Kidney (tissue), 22 donors: ENCODE measurements at places on chromosomes 2 and 18. TPM values are rescaled to one million over a fixed set of nuclear protein-coding genes. Genes with fewer than 3 reads are reported as not detected.

DNA sequence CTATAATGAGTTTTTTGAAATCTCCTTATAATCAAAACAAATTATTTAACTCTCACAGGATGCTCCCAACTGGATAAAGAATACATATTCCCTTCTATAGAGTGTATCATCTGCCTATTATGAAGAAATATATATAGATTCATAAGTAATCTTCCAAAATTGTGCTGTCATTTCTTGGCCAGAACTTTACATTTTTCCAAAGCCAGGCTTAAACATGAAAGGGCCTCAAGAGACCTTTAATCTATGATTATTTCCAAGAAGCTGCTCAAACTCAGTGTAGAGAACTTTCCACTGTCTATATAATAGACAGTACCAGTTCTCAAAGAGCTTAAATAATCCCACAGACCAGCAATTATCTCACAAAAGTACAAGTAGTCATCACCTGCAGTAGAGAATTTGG lies 211.0 kb downstream of the AKAIN1 start:
- no peak for DNase-seq

DNA sequence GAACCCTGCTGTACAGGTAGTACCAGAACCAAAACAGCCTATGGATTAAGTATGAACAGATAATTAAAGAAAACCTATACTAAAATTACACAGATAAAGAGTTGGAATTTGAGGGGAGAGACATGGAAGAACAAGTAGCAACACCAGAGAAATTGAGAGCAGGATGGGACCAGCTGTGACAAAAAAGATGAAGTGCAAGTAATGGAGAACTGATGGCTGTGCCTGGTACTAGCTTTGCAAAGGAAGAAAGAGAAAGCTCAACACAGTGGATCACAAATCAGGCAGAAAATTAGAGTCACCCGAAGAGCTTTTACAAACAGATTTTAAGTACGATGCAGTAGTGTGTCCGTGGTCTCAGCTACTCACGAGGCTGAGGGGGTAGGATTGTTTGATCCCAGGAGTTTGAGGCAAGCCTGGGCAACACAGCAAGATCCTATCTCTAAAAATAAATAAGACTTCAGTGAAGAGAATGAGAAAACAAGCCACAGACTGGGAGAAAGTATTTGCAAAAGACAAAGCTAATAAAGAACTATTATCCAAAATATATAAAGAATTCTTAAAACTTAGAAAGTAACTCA lies 46.5 kb downstream of the CUL3 start:
- no peak for DNase-seq

DNA sequence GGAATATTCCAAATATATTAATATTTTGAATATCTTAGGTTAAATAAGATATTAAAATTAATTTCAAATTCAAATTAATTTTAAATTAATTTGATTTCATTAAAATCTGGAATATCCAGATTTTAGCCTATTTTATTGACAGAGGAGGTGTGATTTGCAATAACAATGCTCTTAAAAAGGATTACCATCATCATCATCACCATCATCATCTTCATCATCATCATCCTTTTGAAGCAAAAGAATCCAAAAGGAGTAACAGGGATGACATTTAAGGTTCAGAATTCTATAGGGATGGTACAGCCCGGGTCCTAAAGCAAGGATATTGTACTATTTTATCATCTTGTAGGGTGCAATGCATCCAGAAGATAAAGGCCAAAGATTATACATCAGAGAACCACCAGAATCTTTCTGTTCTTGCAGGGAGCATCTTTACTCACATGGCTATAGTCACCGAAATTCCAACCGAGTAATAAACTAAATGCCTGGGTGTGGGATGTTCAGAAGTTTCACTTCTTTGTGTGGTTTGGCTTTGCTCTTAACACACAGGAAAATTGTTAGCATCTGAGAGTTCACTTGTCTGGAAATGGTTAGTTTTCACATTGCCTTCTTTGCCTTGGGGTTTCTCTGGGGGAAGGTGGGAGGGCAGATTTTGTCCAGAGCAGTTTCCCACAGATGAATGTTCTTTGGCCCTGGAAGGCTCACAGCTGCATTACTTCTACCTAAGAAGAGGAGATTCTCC lies 99.1 kb upstream of the ITGA6 start:
- DNase-seq: no peak

MYO5B gene
- 43.8 TPM for total RNA-seq

- no peak for DNase-seq
Measured at GRCh38 chr18:38367473-38367872, 801.9 kb upstream of the CELF4 start.

DNA sequence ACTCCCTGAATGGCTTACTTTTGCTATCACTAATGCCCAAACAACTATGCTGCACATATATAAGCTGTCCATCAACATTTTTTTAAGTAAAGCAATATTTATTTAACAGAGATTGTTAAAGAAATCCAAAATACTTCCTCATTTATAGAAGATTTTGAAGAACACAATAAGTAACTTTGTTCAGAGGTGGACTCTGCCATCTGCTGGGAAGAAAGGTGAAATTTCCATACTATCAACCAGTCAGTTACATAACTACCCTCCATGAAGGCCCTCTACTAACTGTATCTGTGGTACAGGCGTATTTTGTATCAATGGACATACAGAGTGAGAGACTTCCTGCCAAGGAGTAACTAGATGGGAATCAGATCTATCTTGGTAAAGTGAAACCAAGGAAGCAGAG lies 106.0 kb downstream of the DTNB start:
- DNase-seq: no peak

DNA sequence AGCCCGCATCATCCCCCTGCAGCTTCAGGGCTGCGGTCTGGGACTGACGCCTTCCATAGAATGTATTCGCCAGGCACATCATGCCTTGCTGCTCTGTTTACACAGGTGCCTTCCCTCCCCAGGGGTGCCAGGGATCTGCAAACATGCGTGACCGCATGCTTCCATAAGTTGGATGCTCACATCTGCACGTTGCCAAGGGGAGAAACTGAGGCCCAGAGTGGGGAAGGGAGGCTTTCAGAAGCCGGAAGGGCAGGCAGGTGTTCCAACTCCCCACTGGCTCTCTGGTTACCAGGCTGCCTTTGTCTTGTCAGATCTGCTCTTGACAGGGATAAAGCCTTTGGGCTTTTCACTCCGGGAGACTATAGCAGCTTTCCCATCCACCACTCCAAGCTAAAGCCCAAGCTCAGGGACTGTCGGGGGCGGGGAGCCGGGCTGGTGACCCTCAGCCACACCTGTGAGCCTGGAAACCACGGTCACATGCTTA lies 125.8 kb upstream of the TNP1 start:
- DNase-seq: peak; percentile 70

DNA sequence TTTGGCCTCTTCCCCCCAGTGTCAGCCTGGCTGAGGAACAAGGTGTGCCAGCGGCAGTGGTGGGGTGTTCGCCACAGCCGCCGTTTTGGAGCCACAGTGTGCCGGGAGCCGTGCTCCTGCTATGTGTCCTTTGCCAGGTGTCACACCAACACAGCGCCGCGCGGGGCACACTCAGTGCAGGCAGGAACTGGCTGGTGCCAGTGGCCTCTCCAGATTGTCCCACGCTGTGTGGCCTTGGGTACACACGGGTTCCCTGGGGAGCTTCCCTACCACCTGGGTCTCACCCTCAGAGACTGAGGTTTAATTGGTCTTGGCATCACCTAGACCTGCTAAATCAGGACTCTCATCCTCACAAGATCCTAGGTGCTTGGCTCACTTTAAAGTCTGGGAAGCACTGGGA lies 171.6 kb downstream of the LDLRAD4 start:
- DNase-seq: peak; percentile 72

- DNase-seq: no peak
Measured at GRCh38 chr2:157359628-157360027, 34.0 kb upstream of the ERMN start.

DNA sequence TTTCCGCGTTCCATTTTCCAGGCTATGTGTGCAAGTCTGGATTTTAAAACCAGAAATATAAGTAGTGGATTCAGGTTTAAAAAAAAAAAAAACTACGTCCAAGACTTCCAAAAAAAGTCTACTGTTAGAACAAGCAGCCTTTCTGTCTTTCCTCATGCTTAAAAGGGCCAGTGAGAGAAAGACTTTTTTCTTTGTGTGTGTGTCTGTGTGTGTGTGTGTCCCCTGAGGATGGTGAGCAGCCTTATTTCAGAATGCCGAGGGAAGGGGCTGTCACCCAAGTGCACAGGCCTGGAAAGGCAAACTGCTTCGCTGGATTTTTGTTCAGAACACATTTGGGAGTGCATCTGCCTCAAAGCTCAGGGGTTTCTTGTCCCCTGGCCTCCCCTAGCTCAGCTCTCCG lies 98.8 kb downstream of the ZBTB7C start:
- no peak for DNase-seq

DNA sequence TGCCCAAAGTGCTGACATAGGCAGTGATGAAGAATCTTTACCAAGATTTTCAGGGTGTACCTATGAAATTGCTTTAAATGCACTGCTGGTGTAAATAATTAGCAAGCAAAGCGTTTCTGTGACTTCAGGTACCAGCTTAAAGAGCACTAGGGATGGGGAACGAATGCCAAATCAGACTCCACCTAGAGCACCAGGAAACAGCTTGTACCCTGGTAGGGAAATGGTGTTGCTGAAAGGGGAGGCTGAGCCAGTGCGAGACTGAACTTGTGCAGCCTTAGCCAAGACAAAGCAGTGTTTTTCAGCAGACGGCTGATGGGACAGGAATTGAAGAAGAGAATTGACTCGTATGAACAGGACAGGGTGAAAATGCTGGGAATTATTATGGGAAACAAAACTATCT lies 65.6 kb downstream of the TWSG1 start:
- no peak for DNase-seq

TMEM182 gene
- 6.5 TPM for total RNA-seq

DNA sequence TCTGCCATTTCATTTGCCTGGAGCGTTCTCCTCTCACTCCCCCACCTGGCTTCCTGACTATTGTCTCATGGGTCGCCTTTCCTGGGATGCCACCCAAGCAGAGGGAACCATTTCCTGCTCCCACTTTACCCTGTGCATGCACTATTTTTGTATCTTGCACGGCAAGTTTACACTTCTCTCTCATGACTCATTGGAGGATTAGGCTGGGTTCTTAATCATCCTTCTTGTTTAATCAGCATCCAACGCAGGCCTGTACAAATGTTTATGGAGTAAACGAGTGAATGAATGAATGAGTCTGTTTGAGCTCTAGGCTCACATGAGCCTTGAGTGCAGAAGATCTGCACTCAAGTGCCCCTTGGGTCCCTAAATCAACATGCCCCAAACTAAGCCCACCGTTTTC lies 3.8 kb upstream of the ARHGAP25 start:
- DNase-seq: no peak

CYBRD1 gene
- total RNA-seq: 57.3 TPM

DNA sequence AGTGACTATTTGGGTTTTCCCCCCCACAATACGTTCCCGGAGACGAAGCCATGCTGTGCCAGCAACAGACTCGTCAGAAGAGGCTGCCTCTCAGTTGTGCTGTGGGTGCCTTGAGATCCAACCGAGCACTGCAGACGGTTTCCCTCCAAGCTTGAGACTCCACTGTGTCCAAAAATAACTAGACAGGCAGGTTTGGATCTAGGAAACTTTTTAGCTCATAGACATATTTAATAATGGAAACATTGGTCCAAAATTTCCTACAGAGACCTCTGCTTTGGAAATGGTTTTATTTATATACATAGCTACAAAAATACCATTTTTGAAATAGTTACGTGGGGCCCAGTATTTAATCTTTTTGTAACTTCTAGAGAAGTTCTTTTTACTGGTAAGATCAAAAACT lies 63.1 kb upstream of the SPATS2L start:
- no peak for DNase-seq

DNA sequence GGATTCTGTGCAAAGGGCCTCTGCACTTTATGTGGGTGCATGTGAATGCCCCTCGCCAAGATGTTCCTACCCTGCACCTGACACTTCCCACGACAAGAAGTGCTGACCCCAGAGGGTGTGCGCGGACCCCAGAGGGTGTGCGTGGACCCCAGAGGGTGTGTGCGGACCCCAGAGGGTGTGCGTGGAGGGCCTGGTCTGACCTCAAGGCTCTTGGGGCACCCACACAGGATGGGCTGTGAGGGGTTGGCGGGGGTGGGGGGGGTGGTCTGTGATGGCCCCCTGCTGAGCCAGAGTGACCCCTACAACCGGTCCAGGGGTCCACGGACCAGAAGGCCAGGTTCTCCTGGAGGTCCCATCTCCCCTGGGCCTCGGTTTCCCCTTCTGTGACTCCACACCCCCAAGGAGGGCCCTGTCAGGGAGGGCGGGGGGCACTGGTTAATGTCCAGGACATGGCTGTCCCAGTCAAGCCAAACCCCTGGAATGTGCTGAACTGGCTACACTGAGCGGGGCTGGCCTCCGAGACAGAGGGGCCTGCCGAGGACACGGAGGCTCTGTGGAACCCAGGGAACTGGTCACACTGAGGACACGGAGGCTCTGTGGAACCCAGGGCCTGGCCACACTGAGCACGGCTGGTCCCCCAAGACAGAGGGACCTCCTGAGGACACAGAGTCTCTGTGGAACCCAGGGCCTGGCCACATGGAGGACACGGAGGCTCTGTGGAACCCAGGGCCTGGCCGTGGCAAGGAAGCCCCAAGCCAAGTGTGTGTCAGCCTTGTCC lies 3.1 kb downstream of the NEU4 start:
- DNase-seq: no peak

NAT8 gene
- 94.4 TPM for total RNA-seq

DNA sequence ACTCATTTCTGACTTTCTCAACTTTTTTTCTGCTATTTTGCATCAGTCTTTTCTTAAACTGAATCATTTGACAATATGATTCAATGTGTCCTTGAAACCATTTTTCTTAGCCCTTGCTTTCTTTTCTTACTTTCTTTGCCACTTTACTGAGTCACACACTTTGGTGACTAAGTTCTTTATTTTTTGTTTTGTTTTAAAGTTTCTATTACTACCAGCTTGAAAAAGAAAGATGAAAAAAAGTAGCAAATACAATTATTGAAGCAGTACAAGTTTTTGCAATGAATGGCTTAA lies 116.5 kb downstream of the DOCK10 start:
- DNase-seq: no peak

GRCh38 chr2:57878866-57879210 lies 167.8 kb upstream of the VRK2 start:
- no peak for DNase-seq

- DNase-seq: no peak
Measured at GRCh38 chr2:130917006-130917688, 80.4 kb downstream of the ARHGEF4 start.

DNA sequence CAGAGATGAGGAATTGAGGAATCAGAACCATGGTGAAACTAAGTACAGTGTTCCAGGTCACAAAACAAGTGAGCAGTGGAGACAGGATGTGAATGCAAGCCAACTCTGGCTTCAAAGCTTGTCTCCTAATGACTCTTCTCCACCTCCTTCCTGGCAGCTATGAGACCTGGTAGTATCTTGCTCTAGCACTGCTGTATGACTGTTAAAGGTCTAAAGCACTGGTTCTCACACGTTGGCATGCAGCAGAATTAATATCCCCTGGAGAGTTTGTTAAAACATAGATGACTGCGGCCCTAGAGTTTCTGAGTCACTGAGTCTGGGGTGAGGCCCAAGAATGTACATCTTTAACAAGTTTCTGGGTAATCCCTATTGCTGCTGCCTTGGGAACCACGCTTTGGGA lies 63.3 kb downstream of the SUCLG1 start:
- DNase-seq: no peak

DSG4 gene
- total RNA-seq: not detected

- DNase-seq: peak; percentile 15
Measured at GRCh38 chr18:40555914-40556313, 1399.1 kb upstream of the PIK3C3 start.

GALR1 gene
- 0.06 TPM for total RNA-seq

ELAC1 gene
- total RNA-seq: 14.8 TPM
